Activated CD8-positive, alpha-beta memory T cell treated with anti-CD3 and anti-CD28 coated beads for 4 hours (primary cell): ENCODE measurements at places on chromosomes 7 and 10.

- DNase-seq, result no peak
These were observed 171.2 kb downstream of the ARHGAP12 start for GRCh38 chr10:31757386-31757791.

DNA sequence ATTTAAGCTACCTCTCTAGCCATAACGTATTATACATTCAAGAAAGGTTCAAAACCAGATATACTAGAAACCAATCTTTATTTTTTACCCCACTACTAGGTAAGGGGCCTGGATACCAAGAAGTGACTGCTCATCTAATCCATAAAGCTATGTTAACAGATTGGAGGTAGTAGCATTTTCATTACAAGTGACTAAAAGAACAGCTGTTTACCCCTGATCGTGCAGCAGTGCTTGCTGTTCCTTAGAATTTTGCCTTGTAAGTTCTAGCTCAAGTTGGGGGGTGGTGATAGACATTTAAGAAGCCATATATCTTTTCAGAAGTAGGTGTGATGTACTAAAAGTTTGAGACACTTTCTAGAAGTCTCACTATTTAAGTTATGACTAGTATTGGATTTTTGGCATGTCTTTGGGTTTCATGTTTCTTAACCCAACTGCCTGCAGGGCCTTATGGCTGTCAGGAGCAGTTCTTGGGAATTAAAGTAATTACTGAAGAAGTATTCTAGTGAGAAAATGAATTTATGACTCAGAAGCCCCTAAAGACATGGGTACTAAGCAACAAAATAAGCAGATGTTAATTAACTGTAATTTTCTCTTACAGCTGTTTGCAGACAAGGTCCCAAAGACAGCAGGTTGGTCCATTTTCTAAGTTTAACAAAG, 2.3 kb downstream of the PPIA start:
- DNase-seq, result no peak

DNA sequence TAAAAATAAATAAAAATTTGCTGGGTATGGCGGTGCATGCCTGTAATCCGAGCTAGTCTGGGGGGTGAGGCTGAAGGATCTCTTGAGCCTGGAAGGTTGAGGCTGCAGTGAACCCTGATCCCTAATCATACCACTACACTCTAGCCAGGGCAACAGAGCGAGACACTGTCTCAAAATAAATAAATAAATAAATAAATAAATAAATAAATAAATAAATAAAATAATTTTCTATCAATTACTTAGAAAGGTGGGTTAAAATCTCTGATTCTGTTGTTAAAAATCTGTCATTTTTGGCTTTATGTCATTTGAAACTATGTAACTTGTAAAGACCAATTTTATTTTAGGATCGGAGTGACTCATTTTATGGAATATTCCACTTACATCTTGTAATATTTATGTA, 958.6 kb downstream of the NXPH1 start:
- DNase-seq, result no peak

GRCh38 chr10:60942788-60943315, 1.1 kb downstream of the RHOBTB1 start:
- DNase-seq, result no peak

DNA sequence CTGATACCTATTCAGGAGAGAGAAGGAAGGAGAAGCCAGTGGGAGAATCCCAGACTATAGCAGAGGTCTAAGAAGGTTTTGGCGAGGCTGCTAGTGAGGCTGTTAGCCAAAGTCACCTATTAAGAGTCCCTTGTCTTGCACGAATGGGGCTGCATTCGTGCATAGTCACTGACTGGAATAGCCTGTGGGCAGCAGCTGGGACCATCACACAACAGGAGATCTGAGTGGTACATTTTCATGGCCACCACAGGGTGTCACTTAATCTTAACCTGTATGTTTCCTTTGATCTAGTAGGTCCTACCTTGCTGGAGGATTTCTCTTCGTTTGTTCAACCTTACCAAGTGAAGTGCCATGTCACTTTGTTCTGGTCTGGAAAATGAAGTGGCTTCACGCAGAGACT, 319.9 kb downstream of the BMPER start:
- no peak for DNase-seq

- no peak for DNase-seq
These were observed 133.7 kb upstream of the SH2B2 start for GRCh38 chr7:102152672-102153598.

DNA sequence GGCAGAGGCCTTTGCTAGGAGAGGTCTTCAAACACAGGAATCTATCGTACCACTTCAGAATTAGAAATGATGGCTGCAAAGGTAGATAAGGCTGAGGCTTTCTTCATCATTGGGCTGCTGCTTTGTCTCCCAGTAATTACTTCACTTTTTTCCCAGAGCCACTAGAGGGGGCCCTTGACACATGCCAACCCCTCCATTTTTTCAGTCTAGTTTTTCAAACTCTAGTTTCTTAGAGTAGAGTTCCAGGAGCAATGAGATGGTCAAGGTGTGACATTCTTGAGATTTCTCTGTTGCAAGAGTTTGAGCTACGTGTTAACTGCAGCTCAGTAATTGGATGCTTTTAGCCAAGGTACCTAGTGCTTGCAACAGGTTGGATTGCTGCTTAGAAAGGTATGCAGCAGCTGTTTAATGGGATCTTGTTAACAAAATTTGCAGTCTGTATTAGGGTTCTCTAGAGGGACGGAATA, 33.8 kb upstream of the RBM20 start:
- no peak for DNase-seq

DNA sequence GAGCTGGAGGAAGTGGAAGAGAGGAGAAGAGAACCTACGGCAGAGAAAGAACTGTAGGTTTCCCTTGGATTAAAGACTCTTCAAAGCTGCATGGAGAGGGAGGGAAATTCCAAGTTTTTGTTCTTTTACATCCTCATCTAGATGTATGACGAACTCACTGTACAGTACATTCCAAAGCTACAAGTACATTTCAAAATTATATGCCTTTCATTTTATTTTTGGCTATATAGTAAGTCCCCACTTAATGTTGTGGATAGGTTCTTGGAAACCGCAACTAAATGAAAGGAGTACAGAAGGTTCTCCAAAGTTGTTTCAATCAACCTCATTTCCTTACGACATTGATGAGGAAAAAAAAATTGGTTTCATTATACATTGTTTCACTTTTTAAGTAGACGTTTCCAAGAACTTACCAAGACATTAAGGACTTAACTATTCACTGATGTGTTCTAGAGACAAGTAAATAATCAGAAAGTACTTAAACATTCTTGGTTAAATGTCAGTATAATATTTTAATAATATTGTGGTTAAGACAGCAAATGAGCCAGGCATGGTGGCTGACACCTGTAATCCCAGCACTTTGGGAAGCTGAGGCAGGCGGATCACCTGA, 16.1 kb upstream of the JMJD1C start:
- DNase-seq, result no peak

- DNase-seq, result no peak
These were observed 21.4 kb upstream of the TPST1 start for GRCh38 chr7:66183700-66184099.
